ENCODE measurements at places on chromosomes 16 and 17. TPM values are rescaled to one million over a fixed set of nuclear protein-coding genes. Genes with fewer than 3 reads are reported as not detected.

FOXL1 gene
- 41.1 TPM for polyA plus RNA-seq

RAB37 gene
- polyA plus RNA-seq: 0.16 TPM

FAM83G gene
- 6.1 TPM for polyA plus RNA-seq

OTOP3 gene
- polyA plus RNA-seq: not detected

SRL gene
- polyA plus RNA-seq: 0.05 TPM

KRT15 gene
- 1.4 TPM for polyA plus RNA-seq

SYCE1L gene
- 0.15 TPM for polyA plus RNA-seq

NPIPA3 gene
- polyA plus RNA-seq: 1.4 TPM

NUPR1 gene
- 108 TPM for polyA plus RNA-seq

CIBAR2 gene
- polyA plus RNA-seq: 0.31 TPM

CNTD1 gene
- 0.09 TPM for polyA plus RNA-seq

RASL10B gene
- 3.3 TPM for polyA plus RNA-seq

PTX4 gene
- polyA plus RNA-seq: not detected

HAPSTR1 gene
- 38.1 TPM for polyA plus RNA-seq

PLA2G10 gene
- not detected for polyA plus RNA-seq

ARL6IP1 gene
- polyA plus RNA-seq: 155 TPM

KRT14 gene
- 0.09 TPM for polyA plus RNA-seq

XAF1 gene
- 6.3 TPM for polyA plus RNA-seq

SHCBP1 gene
- polyA plus RNA-seq: 12.3 TPM

CARD14 gene
- polyA plus RNA-seq: not detected

SMTNL2 gene
- 0.04 TPM for polyA plus RNA-seq

TMEM88 gene
- polyA plus RNA-seq: 0.29 TPM

MSRB1 gene
- polyA plus RNA-seq: 32.6 TPM

SECTM1 gene
- 12.5 TPM for polyA plus RNA-seq

TNK1 gene
- polyA plus RNA-seq: 0.22 TPM

NOL3 gene
- polyA plus RNA-seq: 8.2 TPM

LHX1 gene
- not detected for polyA plus RNA-seq

PDIA2 gene
- 0.42 TPM for polyA plus RNA-seq

PIK3R6 gene
- polyA plus RNA-seq: not detected

ASPHD1 gene
- 3.5 TPM for polyA plus RNA-seq

Measured in AG04450 (cell line).